ENCODE measurements at places on chromosomes 1 and 21. TPM values are rescaled to one million over a fixed set of nuclear protein-coding genes. Genes with fewer than 3 reads are reported as not detected.

The S100A10 gene
- total RNA-seq = 211 TPM

The RGS1 gene
- total RNA-seq = 4.1 TPM

The ZBTB8B gene
- under 0.01 TPM for total RNA-seq

The RGS8 gene
- total RNA-seq = not detected

The TMEM82 gene
- total RNA-seq = not detected

The TDRD5 gene
- total RNA-seq = 0.06 TPM

The BMP8B gene
- total RNA-seq = 6.4 TPM

The RASAL2 gene
- 4.9 TPM for total RNA-seq

The LCE3D gene
- not detected for total RNA-seq

The OPTC gene
- not detected for total RNA-seq

The TMEM201 gene
- 4.7 TPM for total RNA-seq

The RGS7 gene
- 0.64 TPM for total RNA-seq

The CYP2J2 gene
- 2.3 TPM for total RNA-seq

The PSRC1 gene
- 0.64 TPM for total RNA-seq

GRCh38 chr1:23913212-23913880 is at the start of gene CNR2:
Gene CNR2 (minus strand): TSS chr1:23913362. CDS start chr1:23875617, 37,745 bp downstream.
- no peak for DNase-seq

GRCh38 chr1:32611859-32612188 is 38.5 kb downstream of the ZBTB8OS start:
- DNase-seq = no peak

- DNase-seq = no peak
Measured at GRCh38 chr1:70043804-70044203, 161.6 kb downstream of the LRRC40 start.

- no peak for DNase-seq
Measured at GRCh38 chr1:27612718-27613117, 8.8 kb upstream of the AHDC1 start.

DNA sequence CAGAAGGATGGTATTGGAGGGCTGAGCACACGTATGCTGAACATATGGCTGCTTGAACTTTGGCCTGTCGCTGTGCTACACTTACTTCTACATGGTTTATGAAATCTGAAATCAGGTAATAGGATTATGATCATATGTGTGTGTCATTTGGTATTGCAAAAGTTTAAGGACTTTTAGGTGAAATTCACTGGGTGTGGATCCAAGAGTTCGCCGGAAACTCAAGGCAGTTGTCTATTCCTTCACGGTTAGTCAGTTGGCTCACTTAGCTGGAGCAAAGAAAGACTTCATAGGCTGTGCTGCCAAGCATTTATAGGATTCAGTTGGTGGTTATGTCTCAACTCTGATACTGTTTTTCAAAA is 927 bp downstream of the UAP1 start:
- DNase-seq = peak; percentile 22

GRCh38 chr21:34889676-34890469 is 159.2 kb downstream of the RUNX1 start:
- DNase-seq = peak; percentile 74

GRCh38 chr1:184843732-184844495 is 89.3 kb upstream of the EDEM3 start:
- DNase-seq = no peak

- no peak for DNase-seq
Measured at GRCh38 chr1:115077286-115077983, 11.9 kb downstream of the TSPAN2 start.

DNA sequence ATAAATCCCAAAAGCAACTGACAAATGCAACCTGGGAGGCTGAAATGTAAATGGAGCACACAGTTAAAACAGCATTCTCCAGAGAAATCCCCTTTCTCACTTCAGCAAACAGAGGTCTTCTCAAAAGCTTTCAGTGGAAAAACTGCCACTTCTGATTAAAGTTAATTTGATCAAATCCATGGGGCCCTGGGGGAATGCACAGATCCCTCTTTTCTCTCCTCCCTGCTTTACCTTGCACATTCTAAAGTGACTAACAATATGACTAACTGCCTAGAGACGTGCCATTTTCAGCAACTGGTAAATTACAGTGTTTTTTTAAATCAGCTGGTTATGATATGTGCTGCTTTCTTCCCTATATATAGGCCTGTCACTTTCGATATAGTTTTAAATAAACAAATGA is 142.5 kb downstream of the RERE start:
- DNase-seq = no peak

GRCh38 chr1:27650539-27651175 is 15.7 kb upstream of the FGR start:
- no peak for DNase-seq

DNA sequence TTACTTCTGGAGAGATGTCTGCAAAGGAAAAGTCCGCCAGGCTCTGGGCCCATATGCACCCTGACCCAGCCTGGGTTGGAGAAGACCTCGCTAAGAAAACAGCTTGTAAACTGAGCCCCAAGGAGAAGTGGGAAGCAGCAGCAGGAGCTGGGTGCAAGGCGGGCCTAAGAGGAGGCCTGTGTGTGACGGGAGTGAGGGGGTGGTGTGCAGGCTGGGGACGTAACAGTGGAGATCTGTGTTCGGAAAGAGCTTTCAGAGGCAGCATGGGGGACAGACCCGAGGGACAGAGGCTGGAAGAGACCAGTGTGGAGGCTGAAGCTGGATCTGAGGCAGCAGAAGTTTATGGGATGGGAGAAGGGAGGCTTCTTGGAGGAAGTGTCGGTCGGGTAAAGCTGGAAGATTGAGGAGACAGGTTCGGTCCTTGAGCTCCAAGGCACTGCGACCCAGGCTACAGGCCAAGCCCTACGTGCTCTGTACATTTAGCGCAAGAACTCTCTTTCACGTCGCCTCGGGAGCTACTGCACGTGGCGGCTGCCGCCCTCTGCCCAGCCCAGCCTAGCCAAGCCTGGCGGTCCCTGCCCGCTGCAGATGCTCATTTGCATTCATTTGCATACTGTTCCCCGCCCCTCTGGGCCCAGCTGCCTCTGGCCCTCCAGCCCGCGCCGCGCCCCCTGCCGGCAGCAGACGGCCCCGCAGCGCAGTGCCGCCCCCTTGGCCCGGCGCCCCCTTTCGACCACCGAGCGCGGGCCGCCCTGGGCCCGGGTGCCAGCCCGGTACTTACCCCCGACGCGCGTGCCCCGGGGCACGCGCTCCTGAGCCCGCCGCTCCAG is 6.3 kb downstream of the HPCA start:
- DNase-seq = peak; percentile 31

DNA sequence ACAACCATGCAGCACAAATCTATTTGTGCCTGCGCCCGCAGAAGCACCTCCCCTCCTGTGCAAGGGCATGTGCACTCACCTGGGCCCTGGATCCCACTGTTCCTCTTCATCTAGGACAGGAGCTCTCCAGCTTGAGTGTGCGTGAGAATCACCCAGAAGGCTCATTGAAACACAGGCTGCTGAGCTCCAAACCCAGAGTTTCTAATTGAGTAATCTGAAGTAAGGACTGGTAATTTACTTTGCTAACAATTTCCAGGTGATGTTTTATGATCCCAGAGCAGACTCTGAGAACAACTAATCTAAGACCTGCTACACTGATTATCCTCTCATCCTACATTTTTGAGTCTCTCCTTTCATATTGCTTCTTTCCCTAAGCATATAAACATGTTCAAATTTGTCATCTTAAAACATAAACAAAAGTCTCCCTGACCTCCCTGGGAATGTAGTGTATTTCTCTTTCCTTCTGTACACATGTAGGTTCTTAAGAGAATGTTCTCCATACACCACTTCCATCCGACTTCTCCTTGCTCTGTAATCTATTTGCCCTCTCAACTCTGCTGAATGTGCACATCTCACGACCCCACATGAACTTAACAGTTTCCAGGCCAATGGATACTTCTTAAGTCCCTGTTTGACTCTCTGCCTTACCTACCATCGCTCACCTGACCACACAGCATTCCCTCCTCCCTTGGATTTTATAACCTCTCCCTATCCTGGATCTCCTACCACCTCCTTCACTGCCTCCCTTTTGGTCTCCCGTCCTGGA is 522.5 kb downstream of the SMYD3 start:
- DNase-seq = no peak

DNA sequence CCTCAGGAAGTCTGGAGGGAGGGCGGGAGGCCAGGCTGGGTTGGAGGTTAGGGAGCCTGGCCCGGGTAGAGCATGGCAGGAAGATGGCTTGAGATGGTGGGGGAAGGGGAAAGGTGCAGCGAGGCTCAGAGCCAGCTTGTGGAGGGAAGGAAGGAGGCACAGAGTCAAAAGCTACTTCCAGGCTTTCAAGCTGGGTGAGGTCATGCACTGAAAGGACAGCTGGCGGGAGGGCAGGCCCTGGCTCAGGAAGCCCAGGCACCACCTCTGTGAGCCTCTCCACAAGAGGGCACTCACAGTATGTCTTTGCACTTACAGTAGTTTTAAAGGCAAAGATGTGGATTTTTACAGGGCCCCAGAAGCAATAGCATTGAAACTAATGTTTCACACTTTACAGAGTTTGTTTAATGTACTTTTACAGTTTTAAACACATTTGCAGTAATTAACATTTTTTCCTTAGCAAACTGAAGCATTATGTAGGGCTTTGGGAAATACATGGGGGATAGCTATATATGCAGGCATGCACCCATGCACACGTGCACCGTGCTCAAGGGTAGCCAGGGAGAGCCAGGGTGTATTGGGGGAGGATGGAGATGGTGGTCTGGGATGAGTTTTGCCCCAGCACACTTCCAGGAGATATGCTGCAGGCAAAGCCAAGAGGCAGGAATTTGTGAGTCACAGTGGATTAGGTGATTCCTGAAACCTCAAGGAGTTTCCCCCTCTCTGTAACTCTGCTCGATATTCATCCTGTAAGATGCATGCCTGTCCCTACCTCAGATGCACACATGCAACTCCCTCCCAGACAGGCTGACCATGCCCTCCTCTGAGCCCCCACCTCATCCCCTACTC is 6.1 kb upstream of the ADAM15 start:
- DNase-seq = peak; percentile 92

- peak; percentile 88 for DNase-seq
Measured at GRCh38 chr1:228275430-228276173, 67.8 kb downstream of the OBSCN start.

DNA sequence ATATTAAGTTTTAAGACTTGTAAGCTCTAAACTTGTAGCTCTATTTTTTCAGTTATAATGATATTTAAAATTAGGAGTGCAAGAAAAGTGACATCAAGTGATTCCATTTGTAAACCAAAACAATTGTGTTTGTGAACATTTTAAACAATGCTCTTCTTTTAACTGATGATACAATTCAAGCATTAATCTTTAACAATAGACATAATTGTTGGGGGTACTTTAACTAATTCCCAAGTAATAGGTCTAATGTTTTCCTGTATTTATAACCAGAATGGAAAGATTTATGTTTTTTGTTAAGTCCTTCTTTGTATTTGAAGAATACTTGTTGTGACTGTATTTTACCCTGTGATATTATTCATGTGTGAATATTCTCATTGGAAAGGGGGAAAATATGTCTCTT is 6.8 kb downstream of the ATG4C start:
- no peak for DNase-seq

DNA sequence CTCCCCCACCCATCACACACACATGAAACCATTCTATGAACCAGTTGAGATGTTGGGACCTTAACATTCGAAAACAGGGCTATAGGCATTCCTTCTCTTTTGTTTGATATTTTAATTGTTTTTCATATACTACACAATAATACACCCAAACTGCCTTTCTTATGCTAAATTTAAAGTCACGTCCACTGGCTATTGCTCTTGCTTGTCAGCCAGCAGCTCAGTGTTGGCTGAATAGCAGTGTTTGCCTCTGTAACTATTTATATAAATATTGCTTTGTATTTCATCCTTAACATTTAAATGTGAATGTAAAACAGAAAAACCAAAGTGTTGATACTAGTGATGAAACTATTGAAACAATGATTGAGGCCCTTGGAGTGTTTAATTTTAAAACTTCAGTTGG is 234.4 kb upstream of the KCNK2 start:
- no peak for DNase-seq

GRCh38 chr1:14524826-14525636 is 73.5 kb upstream of the KAZN start:
- DNase-seq = no peak

DNA sequence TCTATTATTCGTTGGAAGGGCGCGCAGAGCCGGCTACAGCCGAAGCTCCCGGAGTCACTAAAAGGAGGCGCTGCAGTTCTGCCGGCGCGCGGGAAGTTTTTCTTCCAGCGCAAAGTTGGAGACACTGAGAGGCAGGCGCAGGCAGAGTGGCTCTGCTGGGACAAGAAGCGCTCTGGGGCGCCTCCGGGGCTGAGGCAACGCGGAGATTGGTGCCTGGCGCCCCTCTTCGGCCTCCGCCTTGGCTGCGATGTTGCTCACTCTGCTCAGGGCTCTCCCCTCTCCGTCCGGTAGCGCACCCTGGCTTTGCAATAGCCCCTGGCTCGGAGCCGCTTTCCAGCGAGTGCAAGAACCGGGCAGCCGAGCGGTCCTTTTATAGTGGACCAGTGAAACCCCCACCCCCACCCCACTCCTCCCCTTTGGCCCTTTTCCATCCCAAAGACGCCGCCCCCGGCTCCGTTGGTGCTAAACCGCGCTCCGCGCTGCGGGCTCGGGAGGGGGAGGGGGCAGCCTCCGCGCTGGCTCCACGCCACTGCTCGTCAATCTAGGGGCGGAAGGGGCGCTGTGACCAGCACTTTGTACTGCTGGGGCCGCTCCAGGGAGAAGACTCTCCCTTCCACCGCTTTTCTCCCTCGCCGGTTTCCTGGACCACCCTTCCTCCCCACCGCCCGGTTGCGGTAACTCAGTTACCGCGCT is at the start of gene ADAMTS1:
ADAMTS1 (minus strand) TSS at position 344 of the 693 bp plus-strand sequence. CDS start 455 bp downstream, outside the sequence.
- peak; percentile 94 for DNase-seq

- no peak for DNase-seq
Measured at GRCh38 chr1:150553392-150554085, 4.3 kb downstream of the ADAMTSL4 start.

DNA sequence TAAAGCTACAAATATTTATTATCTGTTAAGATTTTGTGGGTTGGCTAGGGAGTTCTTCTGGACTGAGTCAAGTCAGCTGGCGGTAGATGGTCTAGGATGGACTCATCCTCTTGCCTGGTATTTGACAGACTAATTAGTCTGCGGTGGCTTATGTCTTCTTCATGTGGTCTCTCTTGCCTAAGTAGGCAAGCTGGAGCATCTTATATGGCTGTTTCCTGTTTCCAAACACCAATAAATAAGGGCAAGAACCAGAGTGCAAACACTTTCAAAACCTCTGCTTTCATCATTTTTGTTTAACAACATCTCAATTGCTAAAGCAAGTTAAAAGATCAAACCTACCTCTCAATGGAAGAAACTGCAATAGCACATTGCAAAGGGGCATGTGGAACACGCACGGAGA is 484.8 kb downstream of the PTPRC start:
- no peak for DNase-seq
